Kasumi-1 (cell line): ENCODE measurements at places on chromosomes 7 and 10.
A peak's percentile ranks its signal among the peaks of the same experiment; 100 is the strongest.

DNA sequence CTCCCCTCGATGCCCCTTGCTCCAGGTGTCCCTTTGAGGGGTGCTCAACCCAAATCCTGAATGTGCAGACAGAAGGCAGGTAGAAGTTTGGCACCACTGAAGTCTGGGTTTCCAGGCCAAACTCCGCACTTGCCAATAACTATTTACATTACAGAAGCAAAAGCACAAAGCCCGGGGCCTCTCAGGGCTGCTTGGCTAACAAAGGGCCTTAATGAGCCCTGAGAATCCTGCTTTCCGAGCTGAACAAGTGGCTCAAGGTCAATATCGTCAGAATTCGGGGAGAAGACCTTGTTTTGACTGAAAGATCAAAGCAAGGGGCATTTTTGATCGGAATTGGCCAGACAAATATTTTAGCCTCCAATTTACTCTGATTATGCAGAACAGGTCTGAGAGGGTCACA is 189.9 kb downstream of the HERPUD2 start:
- DNase-seq, result no peak

GRCh38 chr7:159062569-159062968 is 82.1 kb downstream of the VIPR2 start:
- no peak for DNase-seq

GRCh38 chr7:125934539-125934938 is 1004.9 kb upstream of the POT1 start:
- DNase-seq, result no peak

GRCh38 chr7:159116581-159117339 is 27.9 kb downstream of the VIPR2 start:
- no peak for DNase-seq

- DNase-seq, result no peak
These were observed 173.9 kb downstream of the PPP1R17 start for GRCh38 chr7:31860925-31861324.

- no peak for DNase-seq
These were observed 18.7 kb downstream of the MGAM2 start for GRCh38 chr7:142130267-142130666.

- DNase-seq, result no peak
These were observed 83.7 kb upstream of the PPP2R2D start for GRCh38 chr10:131816941-131817700.

DNA sequence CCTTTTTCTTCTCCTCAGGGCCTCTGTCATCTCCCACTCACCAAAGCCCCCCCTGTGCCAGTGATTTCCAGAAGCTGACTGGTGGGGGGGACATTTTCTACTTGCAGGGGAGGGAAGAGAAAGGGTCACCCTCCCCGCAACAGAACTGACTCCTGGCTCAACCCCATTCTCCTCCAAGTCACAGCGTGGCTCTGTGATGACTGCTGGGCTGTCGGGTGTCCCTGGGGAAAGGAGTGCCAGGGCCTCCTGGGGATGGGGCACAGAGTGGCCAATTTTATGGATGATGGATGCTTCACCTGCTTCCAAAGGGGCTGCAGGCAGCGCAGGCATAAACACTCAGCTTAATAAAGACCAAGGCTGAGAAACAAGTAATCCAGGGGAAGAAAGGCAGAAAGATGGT is 523.0 kb downstream of the PTPRN2 start:
- no peak for DNase-seq

DNA sequence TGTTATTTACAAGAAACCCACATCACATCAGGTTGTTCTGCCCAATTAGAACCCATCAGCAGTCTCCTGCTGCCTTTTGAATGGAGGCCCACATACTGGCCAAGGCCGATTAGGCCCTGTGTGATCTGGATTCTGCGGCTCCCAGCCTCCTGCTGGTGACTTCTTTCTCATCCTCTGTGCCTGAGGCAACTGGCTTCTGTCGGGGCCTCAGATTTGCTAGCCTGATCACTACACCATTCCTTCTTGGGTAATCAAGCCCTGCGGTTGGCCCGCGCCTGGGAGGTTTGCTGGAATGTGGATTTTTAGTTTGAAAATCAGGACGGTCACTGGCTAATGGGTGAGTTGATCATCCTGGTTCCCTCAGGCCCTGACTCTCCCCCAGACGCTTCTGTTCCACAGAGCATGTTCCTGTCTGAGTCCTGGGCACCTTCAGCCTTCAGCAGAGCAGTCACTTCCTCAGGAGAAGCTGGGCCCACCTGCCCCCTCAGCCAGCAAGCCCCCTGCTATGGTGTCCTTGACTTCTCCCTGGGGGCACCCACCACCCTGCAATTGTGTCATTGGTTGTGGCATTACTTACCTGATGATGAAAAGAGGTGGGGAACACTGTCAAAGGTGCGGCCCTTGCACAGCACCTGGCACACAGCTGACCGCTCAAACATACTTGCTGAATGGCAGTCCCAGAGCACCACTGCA is 207.6 kb downstream of the PHTF2 start:
- no peak for DNase-seq

- DNase-seq, result no peak
These were observed 1182.9 kb upstream of the LRRTM3 start for GRCh38 chr10:65742906-65743305.

- DNase-seq, result no peak
These were observed 75.6 kb upstream of the MGMT start for GRCh38 chr10:129391464-129391863.

- DNase-seq, result no peak
These were observed 1326.3 kb downstream of the XPNPEP1 start for GRCh38 chr10:108597031-108597430.

- no peak for DNase-seq
These were observed 20.2 kb upstream of the SEC61A2 start for GRCh38 chr10:12109286-12109685.

DNA sequence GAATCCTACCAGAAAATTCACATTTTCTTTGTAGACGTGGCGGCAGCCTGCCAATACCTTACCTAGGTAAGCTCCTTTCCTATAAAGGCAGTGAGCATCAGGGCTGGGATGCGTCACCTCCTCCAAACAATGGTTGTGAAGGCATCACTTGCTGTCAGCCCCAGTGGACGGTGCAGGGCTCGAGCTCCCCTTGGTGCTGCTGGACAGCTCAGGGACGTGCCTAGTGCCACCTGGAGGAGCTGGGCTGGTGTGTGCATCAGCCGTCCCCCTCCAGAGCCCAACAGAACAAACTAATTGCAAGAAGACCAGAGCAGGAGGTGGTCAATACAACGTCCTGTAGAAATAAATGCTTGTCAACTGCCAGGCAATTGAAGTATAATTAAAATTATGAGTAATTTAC is 517.5 kb upstream of the FOXK1 start:
- DNase-seq, result no peak

DNA sequence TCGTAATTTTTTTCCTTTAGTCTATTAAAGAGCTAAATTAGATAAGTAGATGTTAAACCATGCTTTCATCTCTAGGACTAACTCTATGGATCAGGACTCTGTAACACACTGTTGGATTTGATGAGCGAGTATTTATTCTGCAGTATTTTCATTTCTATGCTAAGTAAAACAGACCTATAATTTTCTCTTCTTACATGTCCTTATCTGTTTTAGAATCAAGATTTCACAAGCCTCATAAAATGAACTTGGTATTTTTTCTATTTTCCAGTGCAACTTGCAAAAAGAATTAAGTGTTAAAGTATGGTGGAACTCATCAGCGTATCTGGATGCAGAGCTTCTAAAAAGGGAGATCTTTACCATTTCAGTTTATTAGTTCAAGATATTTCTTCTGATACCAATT is 2.4 kb downstream of the CACUL1 start:
- DNase-seq, result no peak

DNA sequence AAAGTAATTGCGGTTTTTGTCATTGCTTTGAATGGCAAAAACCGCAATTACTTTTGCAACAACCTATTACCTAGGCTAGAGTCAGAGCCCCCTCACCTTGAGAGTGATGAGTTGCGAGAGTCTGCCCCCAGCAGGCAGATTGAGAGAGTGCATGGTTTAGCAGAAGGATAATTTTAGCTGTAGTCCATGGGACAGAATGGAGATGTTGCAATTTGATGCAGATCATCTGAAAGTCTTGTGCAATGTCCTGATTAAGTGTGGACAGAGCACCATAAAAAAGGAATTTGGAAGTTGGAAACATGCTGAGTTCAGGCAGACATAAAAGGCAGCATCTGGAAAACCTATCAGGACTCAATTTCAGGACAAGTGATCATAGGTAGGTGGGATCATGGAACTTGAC is 48.7 kb downstream of the GPR141 start:
- DNase-seq, result peak; percentile 89

GRCh38 chr10:27947540-27947939 is 51.3 kb downstream of the ODAD2 start:
- DNase-seq, result no peak
